DMS53 (cell line): ENCODE measurements at places on chromosomes 4 and X.

DNA sequence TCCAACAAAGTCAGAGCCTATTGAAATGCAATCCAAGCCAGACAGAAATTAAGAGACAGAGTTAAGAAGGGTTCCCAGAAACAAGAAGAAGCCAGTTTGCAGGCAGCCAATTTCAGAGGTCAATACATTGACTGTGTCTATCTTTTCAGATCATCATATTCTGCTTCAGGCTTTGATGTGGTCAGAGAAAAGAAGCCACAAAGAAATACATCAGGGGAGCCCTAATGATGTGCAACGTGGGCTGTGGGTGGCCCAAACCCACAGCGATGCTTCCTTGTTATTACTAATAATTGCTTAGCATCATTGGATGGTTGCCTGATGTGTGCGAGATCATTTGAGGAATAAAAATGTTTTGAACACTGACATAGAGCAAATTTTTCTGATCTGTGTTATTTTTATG lies 99.0 kb upstream of the DUSP21 start:
- DNase-seq: no peak

DNA sequence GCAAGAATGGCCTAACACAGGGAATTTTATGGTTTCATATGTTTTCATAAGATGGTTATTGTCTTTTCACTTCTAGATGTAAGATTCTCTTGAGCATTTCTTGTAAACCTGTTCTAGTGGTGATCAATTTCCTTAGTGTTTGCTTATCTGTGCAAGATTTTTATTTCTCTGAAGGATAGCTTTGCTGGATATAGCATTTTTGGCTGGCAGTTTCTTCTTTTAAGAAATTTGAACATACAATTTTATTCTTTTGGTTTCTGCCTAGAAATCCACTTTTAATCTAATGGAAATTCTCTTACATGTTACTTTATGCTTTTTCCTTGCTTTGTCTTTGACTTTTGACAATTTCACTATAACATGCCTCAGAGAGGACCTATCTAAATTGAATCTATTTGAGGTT lies 276.5 kb upstream of the SFRP2 start:
- no peak for DNase-seq

- no peak for DNase-seq
Measured at GRCh38 chrX:24886916-24887315, 128.8 kb downstream of the ARX start.

GRCh38 chr4:161448550-161449180 lies 715.1 kb downstream of the FSTL5 start:
- no peak for DNase-seq

- peak; percentile 97 for DNase-seq
Measured at GRCh38 chr4:41360214-41360920, 103.6 kb downstream of the UCHL1 start.

DNA sequence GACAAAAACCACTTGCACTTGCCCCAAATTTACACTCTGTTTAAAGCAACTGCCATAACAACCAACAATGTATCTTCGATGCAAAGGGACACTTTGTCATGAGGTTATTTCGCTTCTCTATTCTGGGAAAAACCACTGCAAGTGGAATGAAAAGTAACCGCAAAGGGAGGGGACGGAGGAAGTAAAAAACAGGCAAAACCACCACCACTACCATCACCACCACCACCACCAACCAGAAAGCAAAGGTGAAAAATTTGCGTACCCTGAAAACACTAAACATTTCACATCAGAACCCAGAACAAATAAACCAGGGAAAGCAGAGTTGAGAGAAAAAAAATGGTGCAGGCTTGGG lies 1.2 kb upstream of the N4BP2 start:
- no peak for DNase-seq

GRCh38 chrX:67614423-67614822 lies 70.6 kb downstream of the AR start:
- no peak for DNase-seq

DNA sequence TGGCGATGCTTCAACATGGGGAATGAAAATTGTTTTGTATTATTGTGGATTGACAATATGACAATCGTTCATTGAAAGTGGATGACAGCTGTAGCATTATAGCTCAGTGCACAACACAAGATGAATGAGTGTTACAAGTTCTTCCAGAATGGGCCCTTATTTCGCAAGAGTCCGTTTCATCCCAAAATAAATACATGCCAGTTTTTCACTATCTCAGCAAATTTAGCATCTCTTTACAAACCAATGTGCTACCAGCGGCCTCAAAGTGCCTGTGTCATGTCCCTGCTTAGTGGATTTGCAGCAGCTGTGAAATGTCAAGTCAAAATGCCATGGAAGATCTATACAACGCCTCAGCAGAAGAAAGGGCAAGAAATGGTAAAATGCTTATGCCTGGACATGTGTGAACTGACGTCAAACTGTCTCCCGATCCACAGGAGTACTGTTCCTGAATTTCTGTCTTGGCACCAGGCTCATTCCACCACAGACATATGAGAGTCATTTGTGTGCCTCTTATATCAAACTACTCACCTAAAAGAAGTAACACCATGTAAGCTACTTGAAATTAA lies 109.6 kb downstream of the MAML3 start:
- no peak for DNase-seq

DNA sequence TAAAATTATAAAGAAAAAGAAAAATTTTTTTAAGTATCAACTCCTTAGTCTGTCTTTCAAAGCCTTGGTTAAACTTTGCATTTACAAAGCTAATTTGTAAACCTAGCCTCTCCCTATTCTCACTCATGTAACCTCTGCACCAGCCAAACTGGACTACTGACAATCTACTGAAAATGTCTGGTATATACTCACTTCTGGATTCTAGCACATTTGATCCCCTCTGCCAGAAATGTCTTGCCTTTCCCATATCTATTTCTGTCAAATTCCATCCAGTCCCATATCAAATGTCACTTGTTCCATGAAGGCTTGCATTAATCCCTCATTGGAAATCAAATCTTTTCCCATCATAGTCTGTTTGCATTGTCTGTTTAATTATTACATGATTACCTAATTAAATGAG lies 105.8 kb upstream of the KLHL13 start:
- no peak for DNase-seq

- peak; percentile 89 for DNase-seq
Measured at GRCh38 chr4:107824350-107825071, at the start of gene SGMS2. SGMS2 (plus strand) TSS chr4:107824932; CDS start chr4:107895554, 70,622 bp downstream.

GRCh38 chr4:22515888-22516541 lies at the start of gene ADGRA3:
ADGRA3 (minus strand) TSS chr4:22516066; CDS start chr4:22515784, 282 bp downstream.
- peak; percentile 93 for DNase-seq

DNA sequence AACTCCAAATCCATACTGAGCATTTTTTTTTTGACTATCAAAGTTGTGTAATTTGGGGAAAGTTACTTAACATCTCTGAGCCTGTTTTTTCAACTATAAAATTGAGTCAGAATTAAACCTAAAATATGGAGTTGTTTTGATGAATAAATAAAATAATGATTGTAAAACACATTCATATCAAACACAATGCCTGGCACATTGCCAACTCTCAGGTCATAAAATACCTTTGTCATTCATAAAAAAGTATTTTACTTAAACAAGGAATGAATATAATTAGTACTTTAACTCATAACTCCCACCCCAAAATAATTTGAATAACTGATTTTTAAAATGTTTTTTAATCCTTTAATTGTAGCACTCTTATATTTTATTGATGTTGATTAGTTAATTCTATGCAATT lies 3.8 kb upstream of the GPR174 start:
- no peak for DNase-seq

- no peak for DNase-seq
Measured at GRCh38 chr4:34850421-34850820, 1393.9 kb downstream of the ARAP2 start.

- no peak for DNase-seq
Measured at GRCh38 chr4:187433141-187433540, 562.4 kb upstream of the ZFP42 start.

- no peak for DNase-seq
Measured at GRCh38 chrX:80511969-80512760, 91.9 kb downstream of the TENT5D start.

- DNase-seq: no peak
Measured at GRCh38 chrX:120499301-120500072, 30.4 kb upstream of the LAMP2 start.

GRCh38 chrX:150310881-150311280 lies 52.2 kb upstream of the MAMLD1 start:
- DNase-seq: no peak

DNA sequence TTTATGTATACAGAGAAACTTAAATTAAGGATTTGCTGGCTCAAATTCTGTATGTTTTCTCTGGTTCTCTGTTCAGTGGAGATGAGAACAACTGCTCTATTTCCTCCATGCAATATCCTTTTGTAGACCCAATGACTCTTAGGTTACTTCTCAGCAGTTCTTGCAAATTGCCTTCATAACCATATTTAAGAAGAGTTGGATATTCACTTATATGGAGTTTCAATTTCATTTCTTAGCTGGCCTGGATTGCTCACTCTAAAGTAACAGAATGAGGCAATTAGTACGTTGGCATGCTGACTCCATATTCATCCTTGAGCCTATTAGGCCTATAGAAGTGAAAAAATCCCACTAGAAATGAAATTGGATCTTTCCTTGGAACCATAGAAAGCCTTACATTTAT lies 93.6 kb downstream of the DOCK11 start:
- DNase-seq: no peak

GRCh38 chr4:80074069-80074468 lies 1.0 kb upstream of the ANTXR2 start:
- no peak for DNase-seq

DNA sequence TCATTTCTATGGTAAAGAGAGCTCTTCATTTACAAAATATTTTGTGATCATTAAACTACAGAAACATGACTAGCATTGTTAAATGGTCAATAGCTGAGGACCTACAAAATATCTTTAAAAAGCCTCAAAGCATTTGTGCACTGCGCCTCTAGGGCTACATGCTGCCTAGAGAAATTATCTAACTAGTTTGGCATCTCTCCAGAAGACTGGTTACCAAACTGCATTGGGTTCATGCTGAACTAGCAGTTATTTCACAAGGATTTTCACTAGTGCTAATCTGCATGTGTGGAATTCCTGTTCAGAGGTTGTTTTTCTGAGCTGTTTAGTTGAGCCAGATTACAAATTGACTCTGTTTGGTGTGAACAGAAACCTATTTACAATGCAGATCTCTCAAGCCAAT lies 58.5 kb upstream of the PITX2 start:
- peak; percentile 4 for DNase-seq

DNA sequence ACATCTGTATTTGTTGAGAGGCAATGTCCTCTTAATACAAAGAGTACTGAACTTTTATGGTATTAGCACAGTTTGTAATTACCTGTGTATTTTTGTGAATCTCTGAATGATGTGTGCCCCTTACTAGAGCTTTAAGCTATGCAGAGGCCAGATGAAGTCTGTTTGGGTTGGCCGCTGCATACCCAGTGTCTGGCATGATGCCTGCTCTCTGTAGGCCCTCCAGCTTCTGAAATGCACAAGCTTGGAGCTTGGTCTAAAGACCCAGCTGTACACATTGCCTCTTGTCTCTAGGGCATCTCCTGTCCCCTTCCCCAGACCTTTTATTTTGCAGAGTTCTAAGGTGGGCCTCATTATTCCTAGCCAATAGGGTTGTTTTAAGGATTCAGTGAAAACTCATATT lies 68.6 kb downstream of the CDS1 start:
- no peak for DNase-seq

- peak; percentile 28 for DNase-seq
Measured at GRCh38 chrX:153830640-153831428, 490 bp upstream of the PDZD4 start.

DNA sequence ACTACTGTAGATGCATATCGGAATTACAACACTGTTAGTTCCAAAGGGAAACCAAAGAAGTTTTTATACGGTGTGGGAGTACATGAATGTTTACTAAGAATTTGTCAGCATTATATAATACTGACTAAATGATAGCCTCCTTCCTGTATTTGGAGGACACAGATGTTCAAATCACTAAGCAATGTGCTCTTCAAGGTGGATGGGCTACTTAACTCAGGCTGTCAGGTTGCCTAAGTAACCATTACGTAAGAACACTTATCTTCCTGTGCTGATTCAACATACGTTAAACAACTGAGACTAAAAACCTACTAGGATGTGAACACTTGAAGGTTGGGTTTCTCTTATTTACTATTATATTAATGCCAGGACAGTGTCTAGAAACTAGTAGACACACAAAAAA lies 81.9 kb upstream of the HPGD start:
- DNase-seq: peak; percentile 96

DNA sequence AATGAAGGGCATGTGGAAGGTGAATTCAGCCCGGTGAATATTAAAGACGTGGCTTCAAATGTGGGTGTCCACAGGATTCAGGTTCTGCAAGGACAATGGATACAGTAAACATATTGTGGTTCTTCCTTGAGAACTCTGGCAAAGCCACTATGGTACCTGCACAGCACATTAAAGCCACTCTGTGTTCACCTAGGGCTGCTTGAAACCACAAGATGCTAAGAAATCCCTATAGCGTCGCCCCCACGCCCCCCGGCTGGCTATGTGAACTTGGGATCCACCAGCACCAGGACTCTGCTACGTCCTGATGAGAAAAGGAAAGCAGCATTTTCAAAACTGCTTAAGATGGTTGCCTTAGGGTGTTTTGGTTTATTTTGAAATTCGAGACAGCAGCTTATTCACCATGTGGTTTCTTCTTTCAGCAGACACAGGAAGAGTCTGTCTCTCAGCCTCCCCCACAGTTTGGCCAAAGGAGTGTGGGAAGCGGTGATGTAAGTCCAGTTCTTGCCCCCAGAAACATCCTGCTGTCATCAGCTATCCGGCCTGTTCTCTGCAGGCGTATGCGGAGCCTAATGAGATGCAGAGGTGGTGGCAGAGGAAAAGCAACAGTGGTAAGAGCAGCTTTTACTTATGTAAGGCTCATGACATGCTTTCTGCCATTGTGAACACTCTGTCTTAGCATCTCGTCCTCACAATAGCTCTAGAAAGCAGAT lies 111.5 kb downstream of the AFAP1 start:
- no peak for DNase-seq

DNA sequence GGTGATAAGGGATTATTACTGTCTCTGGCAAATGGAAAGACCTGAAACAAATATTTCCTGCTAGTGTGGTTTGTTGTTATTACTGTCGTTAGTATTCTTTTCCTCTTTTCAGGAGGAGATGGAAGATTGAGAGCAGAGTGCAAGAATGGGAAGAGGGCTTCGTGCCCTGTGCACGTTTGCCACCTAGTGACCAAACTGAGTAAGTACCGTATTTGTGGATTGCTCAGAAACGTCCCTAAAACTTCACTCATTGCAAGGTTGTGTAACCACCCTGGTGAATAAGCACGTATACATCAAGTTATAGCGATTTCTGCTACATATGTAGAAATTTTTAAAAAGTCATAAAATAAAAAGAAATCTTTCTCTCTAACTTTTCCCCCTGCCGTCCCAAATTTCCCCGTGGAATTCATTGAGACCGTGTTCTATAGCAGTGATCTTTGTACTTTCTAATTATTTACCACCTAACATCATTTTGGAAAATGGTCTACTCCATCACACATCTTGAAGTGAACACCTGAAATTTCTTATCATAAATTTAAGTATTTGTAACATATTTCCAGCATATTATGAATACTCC lies 24.3 kb downstream of the LINC00632 start:
- peak; percentile 76 for DNase-seq

GRCh38 chr4:105708181-105709080 lies at the start of the genes GSTCD and INTS12:
GSTCD (plus strand) TSS chr4:105708784; CDS start chr4:105717614, 8,830 bp downstream.
INTS12 (minus strand) TSS chr4:105708689; CDS start chr4:105700005, 8,684 bp downstream.
- DNase-seq: peak; percentile 95
